ENCODE measurements at places on chromosomes 5 and 9. TPM values are rescaled to one million over a fixed set of nuclear protein-coding genes. Genes with fewer than 3 reads are reported as not detected.
A peak's percentile ranks its signal among the peaks of the same experiment; 100 is the strongest.

- H3K4me3 ChIP-seq = peak overlapping the region; percentile 63
- peaks cover 2% of the 10 kb centered on the region for H3K36me3 ChIP-seq
- H3K27me3 ChIP-seq = no peaks in the 10 kb centered on the region
- peak overlapping the region; percentile 75 for H3K27ac ChIP-seq
- peaks cover 36% of the 10 kb centered on the region for H3K4me1 ChIP-seq
- no peak for DNase-seq
Observed at GRCh38 chr9:114418053-114418452, 30.3 kb upstream of the AKNA start.

GRCh38 chr5:40409601-40410000 is 270.1 kb upstream of the PTGER4 start:
- H3K4me1 ChIP-seq = peaks cover 44% of the 10 kb centered on the region
- peak overlapping the region; percentile 90 for H3K4me3 ChIP-seq
- H3K27ac ChIP-seq = peak overlapping the region; percentile 100

- H3K27me3 ChIP-seq = no peaks in the 10 kb centered on the region
- no peak for DNase-seq
- no peaks in the 10 kb centered on the region for H3K36me3 ChIP-seq
- peaks cover 12% of the 10 kb centered on the region for H3K4me1 ChIP-seq
Observed at GRCh38 chr5:143013176-143013891, 243.2 kb downstream of the ARHGAP26 start.

Gene LHX2
- total RNA-seq = not detected

GRCh38 chr5:138969323-138970002 is 94.3 kb upstream of the LRRTM2 start:
- no peak overlapping the region for H3K27ac ChIP-seq
- no peaks in the 10 kb centered on the region for H3K36me3 ChIP-seq
- no peak overlapping the region for H3K4me3 ChIP-seq
- H3K27me3 ChIP-seq = no peaks in the 10 kb centered on the region

Gene NTMT1
- total RNA-seq = 27.0 TPM

- no peaks in the 10 kb centered on the region for H3K27me3 ChIP-seq
- no peaks in the 10 kb centered on the region for H3K36me3 ChIP-seq
- no peak overlapping the region for H3K27ac ChIP-seq
- H3K4me3 ChIP-seq = no peak overlapping the region
- no peaks in the 10 kb centered on the region for H3K4me1 ChIP-seq
Observed at GRCh38 chr5:158658446-158659230, 441.1 kb downstream of the EBF1 start.

Gene ZFP2
- total RNA-seq = 0.52 TPM

DNA sequence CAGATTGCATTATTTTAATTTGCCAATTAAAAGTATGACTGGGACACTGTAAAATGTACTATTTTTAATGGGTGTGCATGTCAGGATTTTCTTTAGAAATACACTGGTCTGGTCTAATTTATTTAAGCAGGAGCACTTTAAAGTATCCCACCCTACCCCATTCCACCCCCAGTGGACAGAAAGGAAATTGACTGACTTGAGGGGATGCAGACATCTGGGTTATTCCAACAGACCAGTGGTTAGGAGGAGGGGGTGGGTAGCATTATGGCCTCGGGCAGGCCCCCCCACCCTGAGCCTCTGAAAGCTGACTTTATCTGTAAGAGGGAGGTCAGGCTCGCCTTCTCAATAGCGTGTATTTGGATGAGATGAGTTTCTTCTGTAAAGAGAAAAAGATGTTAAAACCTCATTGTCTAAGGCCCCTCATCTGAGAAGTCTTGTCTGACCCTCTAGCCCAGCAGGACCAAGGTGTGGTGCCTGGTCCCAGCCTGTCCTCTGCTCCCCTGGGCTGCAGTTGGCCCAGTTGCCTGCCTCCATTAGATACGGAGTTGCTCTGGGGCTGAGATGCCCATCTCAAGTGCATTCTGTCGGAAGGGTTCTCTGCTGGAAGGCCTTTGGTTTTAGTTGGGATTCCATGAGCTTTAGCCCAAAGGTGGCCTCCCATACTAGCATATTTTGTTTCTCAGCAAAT is 4.4 kb downstream of the HNRNPAB start:
- no peak overlapping the region for H3K4me3 ChIP-seq
- DNase-seq = no peak
- H3K36me3 ChIP-seq = peaks cover 13% of the 10 kb centered on the region
- no peaks in the 10 kb centered on the region for H3K27me3 ChIP-seq
- peaks cover 38% of the 10 kb centered on the region for H3K4me1 ChIP-seq

Gene PTPRD
- total RNA-seq = not detected

GRCh38 chr9:100911273-100911672 is 117.3 kb upstream of the PLPPR1 start:
- no peaks in the 10 kb centered on the region for H3K27me3 ChIP-seq
- H3K4me3 ChIP-seq = no peak overlapping the region
- no peaks in the 10 kb centered on the region for H3K36me3 ChIP-seq

DNA sequence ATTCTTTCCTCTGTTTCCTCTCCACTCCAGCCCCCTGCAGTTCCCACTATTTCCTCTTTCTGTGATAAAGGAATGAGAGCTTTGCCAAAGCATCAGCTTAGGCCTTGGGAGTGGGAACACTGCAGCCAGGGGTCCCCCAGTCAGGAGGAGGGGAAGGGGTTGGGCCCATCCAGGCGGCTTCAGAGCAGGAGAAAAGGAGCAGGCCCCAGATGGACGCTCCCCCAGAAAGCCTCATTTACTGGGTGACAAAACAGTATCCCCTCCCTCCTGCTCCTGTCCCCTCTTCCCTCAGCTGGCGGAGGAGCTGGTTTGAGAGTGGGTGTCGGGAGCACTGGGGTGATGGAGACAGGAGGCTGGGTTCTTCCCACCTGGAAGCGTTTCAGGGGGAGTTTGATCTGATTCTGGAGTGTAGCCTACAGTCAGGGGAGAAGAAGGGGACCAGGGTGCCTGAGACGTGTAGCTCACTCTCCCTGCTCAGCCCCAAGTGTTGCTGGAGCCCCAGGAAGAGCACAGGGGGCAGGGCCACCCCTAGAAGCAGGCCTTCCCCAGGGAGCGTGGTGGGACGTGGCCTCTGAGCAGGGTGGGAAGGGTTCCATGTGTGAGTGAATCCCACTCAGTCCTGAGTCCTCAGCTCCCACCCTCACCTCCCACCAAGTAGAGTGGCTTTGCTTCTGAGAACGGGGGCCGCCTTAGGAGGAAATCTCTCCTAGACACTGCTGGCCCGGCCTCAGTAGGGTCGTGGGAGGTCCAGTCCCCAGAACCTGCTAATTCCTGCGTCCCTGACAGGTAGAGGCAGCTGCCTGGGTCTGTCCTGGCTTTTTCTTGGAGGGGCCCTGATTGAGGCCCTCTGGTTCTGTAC is 173.1 kb downstream of the CACNA1B start:
- H3K4me3 ChIP-seq = no peak overlapping the region
- no peaks in the 10 kb centered on the region for H3K36me3 ChIP-seq
- H3K27ac ChIP-seq = no peak overlapping the region
- H3K27me3 ChIP-seq = peaks cover 43% of the 10 kb centered on the region
- peaks cover 8% of the 10 kb centered on the region for H3K4me1 ChIP-seq
- no peak for DNase-seq

Gene CYLC2
- not detected for total RNA-seq

GRCh38 chr9:75389101-75389500 is 300.8 kb downstream of the OSTF1 start:
- no peak overlapping the region for H3K4me3 ChIP-seq
- no peaks in the 10 kb centered on the region for H3K27me3 ChIP-seq
- no peaks in the 10 kb centered on the region for H3K36me3 ChIP-seq
- no peak for DNase-seq
- H3K4me1 ChIP-seq = no peaks in the 10 kb centered on the region

All from T-helper 17 cell (primary cell).